ENCODE measurements at places on chromosomes 12 and 14.

GRCh38 chr12:67694306-67694900, 45.9 kb downstream of the DYRK2 start:
- no peak for DNase-seq

GRCh38 chr12:126061777-126062176, 996.5 kb downstream of the AACS start:
- no peak for DNase-seq

DNA sequence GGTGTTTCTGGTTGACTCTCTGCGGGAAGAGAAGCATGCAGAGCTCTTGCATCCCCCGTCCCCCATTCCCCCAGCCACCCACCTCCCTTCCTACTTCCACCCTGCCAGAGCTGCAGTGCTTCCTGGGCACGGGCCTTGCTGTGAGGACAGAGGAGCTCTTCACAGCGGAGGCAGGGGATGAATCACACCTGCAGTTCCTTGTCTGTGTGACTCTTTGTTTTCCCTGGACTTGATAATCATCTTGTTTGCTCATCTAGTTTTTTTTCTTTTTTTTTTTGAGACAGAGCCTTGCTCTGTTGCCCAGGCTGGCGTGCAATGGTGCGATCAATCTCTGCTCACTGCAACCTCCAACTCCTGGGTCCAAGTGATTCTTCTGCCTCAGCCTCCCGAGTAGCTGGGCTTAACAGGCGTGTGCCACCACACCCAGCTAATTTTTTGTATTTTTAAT, 27.8 kb downstream of the ANKRD9 start:
- no peak for DNase-seq

DNA sequence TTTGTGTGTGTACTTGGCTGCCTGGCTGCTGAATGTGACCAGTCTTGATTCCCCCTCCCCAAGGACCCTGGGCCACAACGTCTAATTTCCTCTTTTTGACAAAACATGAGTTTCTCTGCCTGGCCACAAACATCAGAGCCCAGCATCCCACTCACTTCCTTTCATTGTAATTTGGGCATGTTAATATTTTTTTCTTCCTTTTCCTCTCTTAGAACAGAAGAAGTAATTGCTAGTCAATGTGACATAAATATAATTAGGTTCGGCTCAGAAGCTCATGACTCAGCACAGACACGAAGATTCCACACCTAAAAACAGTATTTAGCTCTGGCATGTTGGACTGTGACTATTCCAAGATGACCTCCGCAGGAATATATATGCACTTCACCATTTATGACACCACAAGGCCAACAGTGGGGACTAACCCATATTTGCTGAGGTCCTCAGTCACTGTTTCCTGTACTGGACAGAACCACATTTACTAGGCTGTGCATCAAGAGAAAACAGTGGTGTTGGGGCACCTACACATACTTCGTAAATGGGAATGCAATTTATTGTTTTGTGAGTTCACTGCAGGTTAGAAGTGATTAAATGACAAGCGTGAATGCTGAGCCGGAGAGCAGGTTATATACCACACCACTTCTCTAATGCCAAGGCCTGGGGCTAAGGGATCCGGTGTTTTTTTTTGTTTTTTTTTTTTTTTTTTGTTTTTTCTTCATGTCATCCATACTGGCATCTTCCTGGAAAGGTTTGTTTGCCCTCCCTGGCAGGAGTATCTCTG, 4.2 kb downstream of the GSG1 start:
- no peak for DNase-seq

DNA sequence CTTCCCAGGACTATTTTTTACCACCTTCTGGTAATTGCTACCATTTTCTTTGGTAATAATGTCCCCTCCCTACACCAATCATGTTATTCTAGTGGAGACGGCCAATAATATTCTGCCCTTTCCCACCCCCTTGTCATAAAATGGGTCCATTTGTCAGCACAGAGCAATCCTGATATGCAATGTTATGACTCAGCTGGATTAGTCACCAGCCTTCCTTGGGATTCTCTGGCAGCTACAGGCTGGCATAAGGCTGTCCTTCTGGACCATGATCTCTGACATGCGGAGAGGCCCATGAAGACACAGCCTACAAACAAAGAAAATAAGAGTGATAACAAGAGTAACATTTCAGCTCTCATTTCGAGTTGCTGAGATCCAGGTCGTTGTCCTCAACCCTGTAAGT, 222.0 kb upstream of the CPNE8 start:
- no peak for DNase-seq

DNA sequence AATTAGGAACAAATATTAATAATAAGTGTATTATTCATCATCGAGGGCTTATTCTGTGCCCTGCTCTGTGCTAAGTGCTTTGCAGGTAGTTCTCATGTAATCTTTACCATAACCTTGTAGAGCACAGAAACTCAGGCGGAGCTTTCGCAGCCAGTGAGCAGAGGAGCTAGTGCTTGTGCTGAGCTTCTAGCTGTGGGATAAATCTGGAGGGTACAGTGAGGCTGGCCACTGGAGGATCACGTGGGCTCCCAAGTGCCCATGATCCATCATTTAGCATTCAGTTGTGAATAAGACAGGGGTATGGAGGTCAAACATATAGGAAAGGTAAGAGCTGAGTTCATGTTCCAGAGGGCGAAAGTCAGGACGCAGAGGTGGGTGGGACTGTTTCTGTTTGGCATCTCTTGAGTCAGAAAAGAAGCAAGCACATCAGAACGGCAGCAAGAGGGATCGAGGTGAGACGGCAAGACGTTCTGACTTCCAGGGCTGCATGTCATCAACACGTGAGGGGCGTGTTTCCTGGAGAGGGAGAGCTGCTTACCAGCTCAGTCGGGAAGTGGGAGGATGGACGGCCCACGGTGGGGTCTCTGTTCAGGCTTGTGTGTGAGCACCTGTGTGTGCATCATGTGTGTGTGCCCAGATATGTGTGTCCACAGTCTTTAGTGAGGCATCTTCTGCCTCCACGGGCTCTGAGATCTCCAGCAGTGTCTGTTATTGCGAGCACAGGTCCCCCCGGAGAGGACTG, 16.8 kb upstream of the KRT80 start:
- DNase-seq = no peak

GRCh38 chr12:56451147-56451546, 1.9 kb upstream of the TIMELESS start:
- no peak for DNase-seq

- peak; percentile 31 for DNase-seq
Observed at GRCh38 chr12:3976351-3976938, 103.2 kb upstream of the PARP11 start.

DNA sequence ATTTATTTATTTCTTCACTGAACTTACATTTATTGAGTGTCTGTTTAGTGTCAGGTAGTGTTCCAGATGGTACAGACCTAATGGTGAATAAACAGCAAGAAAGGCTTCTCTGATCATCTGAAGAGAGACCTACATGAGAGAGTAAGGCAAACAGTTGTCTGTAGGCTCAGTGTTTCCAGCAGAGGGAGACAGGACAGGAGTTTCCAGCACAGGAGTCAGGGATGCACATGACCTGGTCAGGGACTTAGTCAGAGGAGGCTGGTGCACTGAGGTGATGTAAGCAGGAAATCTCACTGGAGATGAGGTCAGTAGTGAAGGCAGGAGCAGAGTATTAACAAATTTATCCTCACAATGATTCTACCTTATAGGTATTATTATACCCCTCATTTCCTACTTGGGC, 233.2 kb downstream of the MDGA2 start:
- no peak for DNase-seq

- no peak for DNase-seq
Observed at GRCh38 chr14:99148861-99149610, 123.0 kb downstream of the BCL11B start.

DNA sequence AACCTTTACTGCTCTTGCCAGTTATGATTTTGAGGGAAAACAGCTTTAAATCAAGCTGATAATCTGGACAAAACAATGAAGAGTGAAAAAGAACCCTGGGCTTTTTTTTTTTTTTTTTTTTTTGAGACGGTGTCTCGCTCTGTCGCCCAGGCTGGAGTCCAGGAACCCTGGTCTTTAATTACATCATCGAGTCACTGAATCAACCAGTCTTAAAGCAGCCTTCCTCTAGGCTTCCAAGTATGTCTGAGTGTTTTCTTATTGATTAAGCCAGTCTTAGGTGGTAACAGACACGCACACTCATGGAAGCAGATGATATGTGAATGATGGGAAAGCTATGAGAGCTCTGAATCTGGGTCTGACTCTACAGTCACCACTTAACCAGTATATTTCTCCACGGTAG, 5.9 kb upstream of the VCPKMT start:
- no peak for DNase-seq

- DNase-seq = no peak
Observed at GRCh38 chr12:113971392-113971791, 5.3 kb upstream of the RBM19 start.

DNA sequence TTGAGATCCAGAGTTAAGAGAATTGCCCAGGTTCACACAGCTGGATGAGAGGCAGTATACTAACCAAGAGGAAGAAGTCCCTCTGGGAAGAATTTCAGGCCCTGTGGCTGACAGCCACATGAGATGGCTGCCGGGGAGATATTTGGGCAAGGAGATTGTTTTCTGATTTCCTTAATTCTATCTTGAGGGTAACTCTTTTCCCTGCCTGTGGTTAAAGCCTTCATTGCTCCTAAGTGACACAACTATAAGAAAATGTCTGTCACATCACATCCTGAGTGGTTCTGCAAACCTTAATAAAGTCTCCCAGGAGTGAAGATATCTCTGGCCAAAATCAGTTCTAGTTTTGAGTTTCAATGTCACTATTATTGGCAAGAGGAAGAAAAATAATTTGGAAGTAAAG, 9.6 kb downstream of the ARHGDIB start:
- no peak for DNase-seq

- DNase-seq = no peak
Observed at GRCh38 chr14:31435276-31435675, 14.9 kb upstream of the HEATR5A start.

GRCh38 chr12:130491421-130492357, 154.0 kb downstream of the PIWIL1 start:
- DNase-seq = no peak

DNA sequence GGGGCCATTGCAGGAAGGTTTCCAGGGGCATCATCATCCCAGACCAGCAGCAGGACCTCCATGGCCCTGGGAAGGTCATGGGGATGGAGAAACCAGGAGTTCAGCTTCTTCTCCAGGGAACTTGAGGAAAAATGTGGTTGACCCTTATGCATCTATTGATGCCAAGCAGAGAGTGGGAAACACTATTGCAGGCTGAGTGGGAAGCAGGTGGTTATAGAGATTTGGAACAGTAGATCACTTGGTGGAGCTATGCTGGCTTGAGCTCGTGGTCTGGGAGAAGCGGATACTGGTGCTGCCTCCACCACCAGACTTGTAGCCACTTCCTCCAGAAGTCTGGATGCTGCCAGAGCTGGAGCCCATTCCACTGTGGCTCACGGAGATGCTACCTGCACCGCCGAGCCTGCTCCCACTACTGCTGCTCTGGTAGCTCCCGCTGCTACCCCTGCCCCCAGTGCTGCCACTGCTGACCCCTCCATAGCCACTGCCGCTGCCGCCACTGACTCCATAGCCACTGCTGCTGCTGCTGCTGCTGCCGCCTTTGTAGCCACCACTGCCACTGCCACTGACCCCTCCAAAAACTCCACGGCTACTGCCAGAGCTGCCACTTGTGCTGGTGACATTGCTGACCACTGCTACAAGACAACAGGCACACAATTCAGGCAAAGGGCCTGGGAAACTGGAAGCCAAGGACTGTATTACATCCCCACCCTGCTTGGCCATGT, 8.5 kb downstream of the KRT76 start:
- no peak for DNase-seq

DNA sequence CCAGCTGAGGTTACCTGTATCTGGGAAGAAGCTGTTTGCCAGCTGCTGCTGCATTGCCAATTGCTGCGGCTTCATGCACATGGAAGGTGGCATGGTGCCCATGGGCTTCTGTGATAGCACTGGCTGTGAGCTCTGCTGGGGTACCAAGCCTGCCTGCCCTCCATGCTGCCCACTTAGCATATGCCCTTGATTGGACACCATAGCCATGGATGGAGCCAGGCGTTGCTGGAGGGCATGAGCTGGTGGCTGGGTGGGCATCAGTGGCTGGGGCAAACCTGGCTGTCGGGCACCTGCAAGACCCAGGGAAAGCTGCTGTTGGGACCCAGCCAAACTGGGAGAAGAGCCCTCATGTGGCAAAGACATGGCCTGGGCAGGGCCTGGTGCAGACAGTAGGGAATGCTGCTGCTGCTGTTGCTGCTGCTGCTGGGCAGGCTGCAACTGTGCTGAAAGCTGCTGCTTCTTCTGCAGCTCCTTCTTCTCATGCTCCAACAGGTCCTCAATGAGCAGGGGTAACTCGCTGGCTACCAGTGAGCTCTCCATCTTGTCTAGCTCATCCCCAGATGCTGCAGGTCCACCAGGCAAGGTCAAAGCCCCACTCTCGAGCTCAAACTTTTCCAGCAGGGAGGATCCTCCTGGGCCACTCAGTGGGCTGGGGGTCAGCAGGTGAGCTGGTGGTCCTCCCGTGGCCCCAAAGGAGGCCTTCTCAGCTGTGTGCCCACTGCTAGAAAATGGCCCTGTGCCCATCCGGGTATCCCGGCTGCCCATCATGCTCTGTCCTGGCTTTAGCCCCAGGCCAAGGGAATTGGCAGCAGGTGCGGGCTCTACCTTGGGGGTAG, 18.8 kb upstream of the PRKAG1 start:
- DNase-seq = no peak

- no peak for DNase-seq
Observed at GRCh38 chr14:103775506-103775905, 59.9 kb downstream of the ZFYVE21 start.

- no peak for DNase-seq
Observed at GRCh38 chr14:88380405-88380804, 5.1 kb upstream of the SPATA7 start.

- DNase-seq = no peak
Observed at GRCh38 chr14:32883188-32883587, 55.5 kb upstream of the NPAS3 start.

- no peak for DNase-seq
Observed at GRCh38 chr12:41439801-41440200, 251.7 kb downstream of the PDZRN4 start.

- peak; percentile 31 for DNase-seq
Observed at GRCh38 chr14:91893007-91893406, 25.7 kb upstream of the TC2N start.

DNA sequence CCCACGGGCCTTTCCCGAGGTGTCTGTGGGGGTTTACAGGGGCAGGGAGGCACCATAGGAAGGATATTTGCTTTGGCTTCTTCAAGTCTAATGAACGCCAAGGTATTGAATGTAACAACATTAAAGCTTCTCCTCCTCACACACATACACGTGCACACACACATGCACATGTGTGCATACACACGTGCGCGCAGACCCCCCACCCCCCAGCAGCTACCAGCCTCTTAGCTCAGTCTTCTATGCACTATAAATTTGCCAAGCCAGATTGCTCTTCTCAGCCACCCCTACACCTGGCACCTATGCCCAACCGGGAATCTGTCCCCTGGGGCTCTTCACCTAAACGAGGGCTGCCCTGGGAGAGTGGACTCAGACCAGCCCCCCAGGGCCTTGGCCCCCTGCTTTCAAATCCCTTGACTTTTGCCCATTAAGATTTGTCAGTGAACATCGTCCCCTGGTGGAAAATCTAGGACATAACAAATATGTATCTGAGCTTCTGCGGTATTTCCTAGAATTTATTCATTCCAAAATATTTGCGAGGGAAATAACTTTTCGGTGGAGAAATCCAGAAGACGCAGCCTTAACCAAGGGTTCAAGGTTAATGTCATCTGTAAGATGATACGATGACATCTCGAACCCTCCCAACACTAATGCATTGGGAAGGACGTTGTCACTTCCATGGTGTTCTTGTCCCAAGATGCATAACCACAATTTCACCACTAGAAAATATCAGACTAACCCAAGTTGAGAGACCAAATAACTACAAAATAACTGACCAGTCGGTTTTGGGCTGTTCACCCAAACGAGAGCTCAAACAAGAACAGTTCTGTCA, 330.4 kb downstream of the MED13L start:
- DNase-seq = no peak
